ENCODE measurements at places on chromosomes 1 and 21.

- peak; percentile 61 for DNase-seq
These were observed 174.4 kb upstream of the HMCN1 start for GRCh38 chr1:185559684-185560331.

DNA sequence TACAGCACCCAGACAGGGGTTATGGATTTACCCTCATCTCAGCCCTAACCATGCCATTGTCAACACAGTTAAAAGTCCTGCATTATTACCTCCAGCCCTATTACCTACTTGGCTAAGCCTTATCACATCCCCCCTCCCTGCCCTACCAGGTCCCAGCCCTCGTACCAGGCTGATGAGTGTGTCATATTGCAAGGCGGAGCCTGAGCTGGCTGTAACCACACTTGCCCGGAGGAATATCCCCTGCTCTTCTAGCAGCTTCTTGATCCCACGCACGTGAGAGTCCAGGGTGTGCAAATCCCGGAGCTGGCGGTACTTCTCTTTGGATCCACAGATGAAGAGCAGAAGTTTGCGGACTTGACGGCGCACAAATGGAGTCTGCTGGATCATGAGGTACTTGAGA is 87.4 kb downstream of the UBR4 start:
- DNase-seq = no peak

GRCh38 chr1:66685265-66685664 is 67.0 kb upstream of the DYNLT5 start:
- no peak for DNase-seq

- DNase-seq = no peak
These were observed 238.3 kb downstream of the HLX start for GRCh38 chr1:221117548-221117951.

DNA sequence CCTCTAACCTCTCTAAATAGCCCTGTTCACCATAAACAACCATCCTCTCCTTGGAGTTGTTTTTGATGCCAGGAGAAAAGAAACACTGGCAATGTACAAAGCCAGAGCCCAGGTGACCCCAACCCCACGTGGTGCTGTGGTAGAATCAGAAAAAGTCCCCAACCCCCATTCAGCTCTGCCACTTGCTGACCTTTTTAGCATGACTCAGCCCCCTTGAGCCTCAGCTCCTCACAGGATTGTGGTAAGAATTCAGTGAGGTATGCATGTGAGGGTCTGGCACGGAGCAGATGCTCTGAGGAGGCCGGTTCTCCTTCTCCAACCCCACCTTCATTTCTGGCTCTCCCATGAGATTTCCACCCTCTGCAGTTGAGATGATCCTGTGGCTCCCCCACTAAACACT is 11.1 kb upstream of the CHI3L1 start:
- no peak for DNase-seq

DNA sequence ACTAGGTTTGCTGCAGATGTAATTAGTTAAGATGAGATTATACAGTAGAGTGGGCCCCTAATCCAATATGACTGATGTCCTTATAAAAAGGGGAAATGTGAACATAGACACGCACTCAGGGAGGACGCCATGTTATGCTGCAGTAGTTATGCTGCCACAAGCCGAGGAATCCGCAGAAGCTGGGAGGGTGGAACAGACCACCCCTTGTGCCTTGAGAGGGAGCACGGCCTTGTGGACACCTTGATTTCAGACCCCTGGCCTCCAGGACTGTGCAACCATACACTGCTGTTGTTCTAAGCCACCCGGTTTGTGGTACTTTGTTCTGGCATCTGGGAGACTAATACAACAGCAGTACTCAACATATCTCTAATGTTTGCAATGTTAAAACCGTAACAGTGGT is 57.9 kb upstream of the HIVEP3 start:
- DNase-seq = no peak
